Hematopoietic multipotent progenitor cell treated with erythropoietin and hydrocortisone succinate and interleukin-3 and kit ligand, for 17 days (in vitro differentiated cells): ENCODE measurements at places on chromosomes 6 and 20.

GRCh38 chr20:14117768-14118167, 122.5 kb downstream of the MACROD2 start:
- DNase-seq = no peak

GRCh38 chr20:50151034-50151743, 2.3 kb downstream of the PEDS1 start:
- DNase-seq = peak; percentile 58

DNA sequence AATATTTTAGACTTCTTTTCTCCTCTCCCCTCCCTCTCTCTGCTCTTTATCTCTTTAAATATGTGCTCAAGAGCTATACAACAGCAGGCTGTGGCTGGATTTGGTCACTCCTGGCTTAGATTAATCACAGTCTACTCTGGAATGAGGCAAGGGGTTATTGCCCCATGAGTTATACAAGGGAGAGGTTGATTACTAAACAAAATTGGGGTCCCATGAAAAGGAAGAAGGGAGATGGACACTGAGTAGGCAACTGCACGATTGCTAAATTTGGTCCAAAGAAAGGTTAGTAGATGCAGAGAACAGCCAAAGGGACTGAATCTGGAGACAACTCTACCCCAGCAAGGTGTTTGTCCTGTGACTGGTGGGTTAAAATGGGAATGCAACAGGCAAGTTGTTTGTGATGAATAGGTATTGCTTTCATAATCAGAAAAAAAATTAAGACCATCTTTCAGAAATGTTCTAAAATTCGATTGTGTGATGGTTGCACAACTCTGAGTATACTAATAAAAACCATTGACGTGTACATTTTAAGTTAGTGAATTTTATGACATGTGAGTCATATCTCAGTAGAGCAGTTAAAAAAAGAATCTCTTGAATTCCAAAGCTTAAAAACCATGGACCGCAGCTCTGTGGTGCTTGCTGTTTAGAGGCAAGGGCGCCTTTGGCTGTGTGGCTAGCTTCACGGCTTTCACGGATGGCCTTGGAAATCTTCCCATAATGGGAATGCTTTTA, 57.1 kb downstream of the KIZ start:
- DNase-seq = no peak

DNA sequence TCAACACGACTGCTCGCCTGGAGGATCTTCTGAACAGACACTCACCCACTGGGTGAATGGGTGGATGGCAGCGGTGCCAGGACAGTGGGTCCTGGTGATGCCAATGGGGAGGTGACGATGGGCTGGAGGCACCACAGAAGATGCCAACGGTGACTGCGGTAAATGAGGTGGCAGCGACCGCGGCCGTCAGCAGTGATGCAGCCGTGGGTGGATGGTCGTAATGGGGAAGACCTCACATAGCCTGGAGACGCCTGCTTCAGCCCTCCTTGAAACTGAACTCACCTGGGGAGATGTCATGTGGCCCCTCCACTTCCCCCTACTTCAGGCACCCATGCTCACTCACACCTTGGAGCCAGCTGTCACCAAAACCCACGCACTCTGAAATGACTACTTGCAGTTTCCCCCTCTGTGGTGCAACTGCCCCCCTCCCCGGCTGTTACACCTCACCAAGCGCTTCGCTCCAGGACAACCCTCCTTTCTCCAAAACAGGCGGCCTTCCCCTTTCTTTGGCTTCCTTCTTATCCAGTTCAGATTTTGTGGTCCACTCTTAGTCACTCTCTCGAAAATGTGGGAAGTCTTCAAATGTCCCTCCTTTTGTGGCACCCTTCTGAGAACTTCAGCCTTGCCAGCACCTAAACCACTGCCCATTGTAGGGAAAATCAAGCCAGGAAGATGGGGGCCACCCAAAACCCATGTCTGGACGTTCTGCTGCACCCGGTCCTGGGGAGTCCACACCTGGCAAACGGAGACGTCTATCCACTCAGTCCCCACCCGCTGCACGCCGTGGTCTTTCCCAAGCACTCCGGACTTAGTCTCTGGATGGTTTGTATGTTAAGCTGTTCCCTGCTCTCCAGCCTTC, 10.4 kb upstream of the ABHD16B start:
- DNase-seq = no peak

- no peak for DNase-seq
These were observed 108.3 kb upstream of the PHACTR1 start for GRCh38 chr6:12608016-12608860.

- no peak for DNase-seq
These were observed 39.7 kb upstream of the HTR1B start for GRCh38 chr6:77502981-77503380.

GRCh38 chr20:47252879-47253307, 103.6 kb downstream of the ZMYND8 start:
- DNase-seq = no peak

GRCh38 chr6:163384510-163384909, 30.0 kb upstream of the QKI start:
- no peak for DNase-seq

DNA sequence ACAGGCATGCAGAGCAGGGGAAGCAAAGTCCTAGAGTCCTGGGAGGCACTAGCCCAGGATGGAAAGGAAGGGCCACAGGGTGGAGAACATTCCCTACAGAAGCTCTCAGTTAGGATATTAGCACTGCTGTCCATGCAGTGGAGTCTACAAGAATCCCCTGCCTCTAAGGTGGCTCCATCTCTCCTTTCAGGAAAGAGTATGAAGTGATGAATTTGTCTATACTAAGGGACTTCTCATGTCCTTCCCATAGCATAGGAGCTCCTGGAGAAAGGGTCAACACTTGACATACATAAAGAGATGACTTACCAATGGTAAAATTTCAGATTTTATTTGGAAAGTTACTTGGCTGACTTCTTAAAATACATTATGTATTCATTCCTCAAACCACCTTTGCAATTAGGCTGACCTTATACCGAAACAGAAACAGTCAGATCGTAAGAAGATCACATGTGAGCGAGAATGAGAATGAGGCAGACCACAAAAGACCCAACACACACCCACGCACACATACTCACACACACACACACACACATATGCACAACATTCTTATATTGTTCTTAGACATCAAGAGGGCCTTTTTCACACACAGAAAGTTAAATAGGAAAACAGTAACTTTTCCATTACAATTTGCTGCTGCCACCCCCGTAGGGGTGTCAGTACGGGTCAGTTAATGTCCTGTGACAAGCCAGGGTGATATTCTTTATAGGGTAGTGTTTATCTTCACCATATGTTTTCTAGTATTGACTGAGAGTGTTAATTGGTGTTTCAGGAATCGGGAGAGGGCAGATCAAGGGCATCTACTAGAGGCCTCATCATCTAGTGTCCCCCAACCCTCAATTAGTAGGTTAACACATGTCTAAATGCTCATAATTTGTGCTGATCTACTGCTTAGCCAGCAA, 159.4 kb downstream of the FAXC start:
- no peak for DNase-seq
